ENCODE measurements at places on chromosomes 6 and 20. TPM values are rescaled to one million over a fixed set of nuclear protein-coding genes. Genes with fewer than 3 reads are reported as not detected.

The TRIM40 gene
- not detected for polyA plus RNA-seq

DNA sequence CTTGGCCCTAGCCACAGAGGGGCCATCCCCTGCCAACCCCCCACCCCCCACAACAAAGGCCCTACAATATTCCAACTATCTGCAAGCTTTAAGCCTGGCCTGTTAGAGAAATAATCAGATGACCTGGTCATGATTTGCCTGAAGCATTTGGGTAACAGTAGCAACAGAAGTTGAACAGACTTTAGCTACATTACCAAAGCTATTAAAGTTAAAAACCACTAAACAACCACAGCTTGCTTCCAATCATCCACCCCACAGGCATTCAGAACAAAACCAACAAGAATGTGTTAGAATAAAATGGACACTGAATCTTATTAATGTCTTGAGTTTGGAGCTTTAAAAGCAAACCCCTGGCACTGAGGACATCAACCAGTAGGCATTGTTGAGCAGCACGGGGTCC, 250.9 kb downstream of the LRFN2 start:
- no peak for DNase-seq

GRCh38 chr6:1424306-1424927, 35.0 kb downstream of the FOXF2 start:
- peak; percentile 86 for DNase-seq

The PTGIS gene
- polyA plus RNA-seq = 114 TPM

GRCh38 chr6:6968357-6968730, 139.4 kb upstream of the RREB1 start:
- no peak for DNase-seq

DNA sequence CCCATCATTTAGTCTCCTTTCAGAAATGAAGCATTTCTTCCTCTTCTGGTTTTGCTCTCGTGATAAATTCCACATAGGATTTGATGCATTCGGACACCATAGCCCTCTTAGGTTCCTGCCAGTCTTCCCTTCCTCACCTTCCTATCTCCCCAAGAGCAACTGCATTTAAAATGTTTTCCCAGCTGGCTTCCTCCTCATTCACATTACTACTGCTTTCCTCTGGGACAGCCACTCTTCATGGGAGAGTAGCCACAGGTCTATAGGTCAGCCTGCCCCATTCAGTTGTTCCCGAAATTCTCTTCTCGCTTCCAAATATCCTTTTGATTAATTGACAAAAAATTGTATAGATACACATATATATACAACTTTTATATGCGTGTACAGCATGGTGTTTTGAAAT, 214.2 kb upstream of the PDE10A start:
- DNase-seq = no peak

- peak; percentile 53 for DNase-seq
Observed at GRCh38 chr6:70686548-70687133, 19.0 kb downstream of the SMAP1 start.
